ENCODE measurements at places on chromosomes 5 and 9. TPM values are rescaled to one million over a fixed set of nuclear protein-coding genes. Genes with fewer than 3 reads are reported as not detected.

SPATA31C1 gene
- not detected for total RNA-seq

SOHLH1 gene
- total RNA-seq, result not detected

ANKRD31 gene
- under 0.01 TPM for total RNA-seq

DMGDH gene
- total RNA-seq, result 0.18 TPM

SEC61B gene
- 180 TPM for total RNA-seq

LRRC26 gene
- not detected for total RNA-seq

ENTREP1 gene
- not detected for total RNA-seq

SHC3 gene
- 13.9 TPM for total RNA-seq

IL17B gene
- total RNA-seq, result 0.28 TPM

PCDHA1 gene
- not detected for total RNA-seq

ADAMTSL1 gene
- 49.2 TPM for total RNA-seq

RORB gene
- total RNA-seq, result under 0.01 TPM

MLANA gene
- total RNA-seq, result not detected

EQTN gene
- total RNA-seq, result not detected

ASPN gene
- total RNA-seq, result under 0.01 TPM

WNT8A gene
- total RNA-seq, result not detected

SPATA9 gene
- 0.83 TPM for total RNA-seq

PCDHA5 gene
- total RNA-seq, result not detected

ANKRD20A1 gene
- total RNA-seq, result 0.18 TPM

BAG1 gene
- 4.5 TPM for total RNA-seq

GARNL3 gene
- total RNA-seq, result 5.0 TPM

PCDHGB6 gene
- 2.8 TPM for total RNA-seq

Data from IMR-90 (cell line).